Left renal cortex interstitium (tissue), 4 donors: ENCODE measurements at places on chromosomes 3 and 15.

DNA sequence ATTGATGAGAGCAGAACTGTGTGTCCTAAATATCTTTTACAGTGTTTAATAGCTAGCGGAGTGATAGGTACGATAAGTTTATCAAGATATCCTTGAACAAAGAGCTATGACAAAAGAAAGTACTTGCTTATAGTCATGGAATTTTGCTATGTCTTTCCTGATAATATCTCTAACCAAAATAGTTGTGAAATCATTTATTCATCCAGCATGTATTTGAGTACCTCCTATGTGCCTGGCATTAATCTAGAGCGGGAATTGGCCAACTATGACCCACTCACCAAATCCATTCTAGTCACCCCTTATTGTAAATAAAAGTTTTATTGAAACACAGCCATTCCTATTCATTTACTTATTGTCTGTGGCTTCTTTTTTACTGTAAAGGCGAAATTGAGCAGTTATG, 46.6 kb downstream of the ZFAND6 start:
- DNase-seq, result no peak

DNA sequence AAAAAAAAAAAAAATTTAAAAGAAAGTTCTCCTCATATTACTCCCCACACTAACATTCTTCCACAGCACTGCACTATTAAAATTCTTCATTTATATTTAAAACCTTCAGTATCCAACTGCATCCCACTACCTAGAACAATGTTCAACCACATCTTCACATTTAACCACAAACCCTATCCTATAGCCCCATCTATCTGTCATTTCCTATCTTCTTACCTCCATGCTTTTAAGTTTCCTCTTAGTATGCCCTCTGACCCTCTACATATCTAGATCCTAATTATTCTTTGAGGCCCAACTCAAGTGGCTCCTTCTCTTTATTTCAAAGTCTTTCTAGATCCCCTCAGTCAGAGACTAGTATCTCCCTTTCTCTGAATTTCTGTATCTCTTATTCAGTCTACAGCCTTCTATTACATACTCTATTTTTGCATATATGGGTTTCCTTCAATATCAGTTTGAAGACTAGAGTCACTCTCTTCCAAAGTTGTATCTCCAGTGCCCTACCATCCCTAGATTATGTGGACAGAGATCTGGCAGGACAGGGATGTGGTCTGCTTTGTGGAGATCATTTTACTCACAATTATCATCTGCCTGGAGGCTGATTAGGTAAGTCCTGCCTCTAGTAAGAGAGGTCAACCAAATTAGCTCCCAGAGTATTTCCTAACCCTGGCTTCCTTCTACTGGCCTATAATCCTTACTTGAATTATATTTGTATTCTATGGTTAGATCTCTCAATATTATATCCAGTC, 1.4 kb downstream of the CIAO2A start:
- no peak for DNase-seq

DNA sequence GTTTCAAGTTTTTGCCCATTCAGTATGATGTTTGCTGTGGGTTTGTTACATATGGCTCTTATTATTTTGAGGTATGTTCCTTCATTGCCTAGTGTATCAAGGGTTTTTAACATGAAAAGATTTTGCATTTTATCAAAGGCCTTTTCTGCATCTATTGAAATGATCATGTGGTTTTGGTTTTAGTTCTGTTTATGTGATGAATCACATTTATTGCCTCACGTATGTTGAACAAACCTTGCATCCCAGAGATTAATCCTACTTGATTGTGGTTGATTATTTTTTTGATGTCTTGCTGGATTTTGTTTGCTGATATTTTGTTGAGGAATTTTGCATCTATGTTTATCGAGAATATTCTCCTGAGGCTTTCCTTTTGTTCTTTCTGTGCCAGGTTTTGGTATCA, 39.4 kb downstream of the TMCO5A start:
- DNase-seq, result no peak

- DNase-seq, result no peak
Observed at GRCh38 chr3:194270627-194271459, 80.3 kb downstream of the CPN2 start.

DNA sequence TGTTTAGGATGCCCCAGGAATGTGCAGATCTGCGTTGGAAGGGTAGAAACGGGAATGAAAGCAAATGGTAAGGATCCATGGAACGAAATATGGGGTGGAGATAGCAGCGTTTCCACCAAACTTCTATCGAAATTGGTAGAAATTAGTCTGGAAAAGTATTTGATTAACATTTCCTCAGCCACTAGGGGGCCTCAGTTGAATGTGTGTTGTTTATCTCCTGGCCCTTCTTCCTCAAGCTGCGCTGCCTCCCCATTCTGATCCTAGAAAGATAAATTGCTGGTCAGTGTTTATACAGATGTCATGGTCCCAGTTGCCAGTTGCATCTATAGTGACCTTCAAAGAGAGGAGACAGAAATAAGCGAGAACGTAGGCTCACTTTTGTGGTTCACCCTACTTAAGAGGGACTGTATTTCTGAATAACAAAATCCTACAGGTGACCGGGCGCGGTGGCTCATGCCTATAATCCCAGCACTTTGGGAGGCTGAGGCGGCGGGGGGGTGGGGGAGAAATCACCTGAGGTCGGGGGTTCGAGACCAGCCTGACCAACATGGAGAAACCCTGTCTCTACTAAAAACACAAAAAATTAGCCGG, 457.1 kb downstream of the SQOR start:
- DNase-seq, result no peak

GRCh38 chr15:100842756-100843730, 36.6 kb upstream of the ALDH1A3 start:
- DNase-seq, result no peak

DNA sequence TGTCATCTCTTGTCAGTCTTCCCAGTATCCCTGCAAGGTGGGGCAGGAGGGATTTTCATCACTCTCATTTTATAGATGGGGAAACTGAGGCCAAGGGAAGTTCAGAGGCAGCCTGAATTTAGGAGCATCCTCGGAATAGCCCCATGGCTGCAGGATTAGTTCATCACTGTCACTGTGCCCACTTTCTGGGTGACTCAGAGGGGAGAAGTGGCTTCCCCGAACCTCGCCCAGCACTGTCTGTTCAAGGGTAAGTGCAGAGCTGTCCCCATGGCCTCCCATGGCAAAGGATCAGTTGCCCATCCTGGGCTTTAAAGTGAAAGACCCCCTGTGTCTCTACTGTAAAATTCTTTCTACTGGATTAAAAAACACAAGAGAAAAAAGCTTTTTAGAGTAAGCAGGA, 60.0 kb upstream of the SEC13 start:
- no peak for DNase-seq

DNA sequence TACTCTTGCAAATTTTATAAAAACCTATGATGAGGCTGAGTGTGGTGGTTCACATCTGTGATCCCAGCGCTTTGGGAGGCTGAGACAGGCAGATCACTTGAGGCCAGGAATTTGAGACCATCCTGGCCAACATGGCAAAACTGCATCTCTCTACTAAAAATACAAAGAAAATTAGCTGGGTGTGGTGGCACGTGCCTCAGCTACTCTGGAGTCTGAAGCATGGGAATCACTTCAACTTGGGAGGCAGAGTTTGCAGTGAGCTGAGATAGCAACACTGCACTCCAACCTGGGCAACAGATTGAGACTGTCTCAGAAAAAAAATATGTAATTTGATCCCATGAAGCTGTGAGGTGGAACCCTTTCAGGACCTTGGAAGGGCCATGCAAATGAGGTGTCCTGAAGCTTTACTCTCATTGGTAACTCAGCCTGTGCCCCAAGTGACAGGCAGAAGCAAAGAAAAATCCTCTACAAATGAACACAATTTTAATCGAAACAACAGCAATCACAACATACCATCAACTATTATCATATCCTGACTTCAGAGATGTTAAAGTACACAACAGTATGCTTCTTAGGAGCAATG, 84.6 kb upstream of the CDV3 start:
- DNase-seq, result no peak

DNA sequence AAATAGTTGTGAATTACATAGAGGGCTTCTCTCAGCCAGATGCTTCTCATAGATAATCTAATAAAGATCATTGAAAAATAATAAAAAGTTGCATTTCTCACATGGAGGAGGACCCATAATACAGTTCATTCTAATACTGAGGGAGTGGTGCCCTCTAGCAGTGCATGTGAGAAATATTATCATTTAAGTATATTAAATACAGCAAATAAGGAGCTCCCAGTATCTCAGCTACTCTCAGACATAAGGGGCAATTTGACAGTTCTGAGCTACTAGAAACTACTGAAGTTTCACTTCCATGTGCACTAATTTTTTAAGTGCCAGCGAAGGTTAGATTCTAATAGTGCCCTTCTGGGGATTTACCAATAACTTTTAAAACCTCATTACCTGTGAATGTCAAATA, 188.3 kb downstream of the IL5RA start:
- no peak for DNase-seq

GRCh38 chr3:47202542-47202941, 38.6 kb upstream of the SETD2 start:
- no peak for DNase-seq

DNA sequence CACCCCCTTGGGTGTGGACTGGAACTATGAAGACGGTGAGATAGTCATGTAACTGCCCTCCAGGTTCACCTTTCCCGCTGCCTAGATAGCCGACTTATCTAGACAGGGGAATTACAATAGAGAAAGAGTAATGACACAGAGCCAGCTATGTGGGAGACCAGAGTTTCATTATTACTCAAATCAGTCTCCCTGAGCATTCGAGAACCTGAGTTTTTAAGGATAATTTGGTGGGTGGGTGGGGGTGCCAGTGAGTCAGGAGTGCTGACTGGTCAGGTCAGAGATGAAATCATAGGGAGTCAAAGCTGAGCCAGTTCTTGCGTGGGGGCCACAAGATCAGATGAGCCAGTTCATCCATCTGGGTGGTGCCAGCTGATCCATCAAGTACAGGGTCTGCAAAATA, 19.7 kb upstream of the DNAJC19 start:
- no peak for DNase-seq

GRCh38 chr15:62344806-62345539, 179.9 kb upstream of the C2CD4B start:
- DNase-seq, result peak; percentile 40

DNA sequence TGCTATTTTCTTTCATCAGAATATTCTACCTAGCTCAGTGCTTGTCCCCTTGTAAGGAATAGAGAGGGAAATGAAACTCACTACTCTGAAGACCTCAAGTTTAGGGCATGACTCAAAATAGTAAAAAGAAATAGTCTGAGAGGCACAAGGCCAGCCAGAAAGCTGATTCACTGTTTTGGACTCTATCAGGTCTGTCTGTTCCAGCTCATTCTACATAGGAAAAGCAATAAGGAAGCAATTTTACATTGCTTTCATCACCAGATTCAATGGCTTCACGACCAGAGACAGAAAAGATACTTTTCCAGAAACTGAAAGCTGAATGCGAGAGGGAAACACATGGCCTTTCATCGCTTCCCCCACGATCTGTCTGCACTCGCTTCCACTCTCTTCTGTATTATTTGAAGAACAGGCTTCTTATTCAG, 276.0 kb downstream of the GBE1 start:
- no peak for DNase-seq

- DNase-seq, result no peak
Observed at GRCh38 chr3:16448639-16449070, 64.8 kb downstream of the RFTN1 start.

GRCh38 chr15:98835876-98836275, 171.7 kb downstream of the PGPEP1L start:
- DNase-seq, result no peak

- no peak for DNase-seq
Observed at GRCh38 chr15:81666839-81667238, 292.8 kb upstream of the TMC3 start.

DNA sequence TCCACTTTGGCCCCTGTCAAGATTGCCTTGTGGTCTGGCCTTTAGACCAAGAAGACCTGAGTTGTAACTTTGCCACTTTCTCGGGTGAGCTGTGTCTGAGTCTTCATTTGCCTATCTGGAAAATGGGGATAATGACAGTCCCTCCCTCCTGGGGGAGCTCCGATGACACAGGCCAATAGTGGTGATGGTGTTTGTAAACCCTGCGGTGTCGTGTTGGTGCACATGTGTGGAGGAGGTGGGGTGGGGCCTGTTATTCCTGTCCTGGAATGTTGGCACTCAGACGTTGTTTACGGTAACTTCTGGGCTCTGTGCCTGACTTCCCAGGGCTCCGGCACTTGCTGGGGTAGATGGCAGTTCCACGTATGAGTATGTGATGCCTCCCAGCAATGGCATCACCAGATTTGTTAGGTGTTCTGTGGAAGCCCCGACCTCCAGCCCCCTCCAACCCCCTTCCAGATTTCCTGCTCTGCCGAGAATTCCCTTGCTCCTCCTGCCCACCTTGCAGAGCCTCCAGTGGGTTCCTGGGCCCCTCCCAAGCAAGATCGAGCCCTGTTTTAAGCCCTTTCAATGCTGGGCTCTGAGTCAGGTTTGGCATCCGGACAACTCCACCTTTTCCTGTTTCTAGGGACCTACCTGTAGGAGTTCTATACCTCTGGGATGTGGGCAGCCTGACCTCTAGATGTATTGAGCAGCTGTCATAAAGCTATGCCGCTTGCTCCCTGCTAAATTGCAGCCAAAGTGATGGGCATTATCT, 31.4 kb downstream of the HRH1 start:
- no peak for DNase-seq

DNA sequence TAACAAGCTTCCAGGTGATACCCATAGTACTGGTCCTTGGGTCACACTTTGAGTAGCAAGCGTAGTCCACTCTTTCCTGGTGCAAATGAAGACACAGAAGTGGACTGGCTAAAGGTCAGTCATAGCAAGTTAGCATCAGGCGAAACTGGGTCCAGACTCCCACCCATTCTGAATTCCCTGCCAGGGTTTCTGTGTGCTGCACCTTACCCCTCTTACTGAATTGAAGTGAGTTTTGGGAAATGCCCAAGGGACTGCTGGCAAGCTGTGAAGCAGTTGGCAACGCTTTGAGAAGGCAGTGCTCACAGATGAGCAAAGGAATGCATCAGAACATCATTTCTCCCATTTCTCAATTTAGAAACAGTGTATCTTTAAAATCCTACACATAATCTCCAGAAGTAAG, 1.8 kb upstream of the LSG1 start:
- DNase-seq, result no peak

- DNase-seq, result no peak
Observed at GRCh38 chr3:109057056-109057455, 60.9 kb downstream of the MORC1 start.

DNA sequence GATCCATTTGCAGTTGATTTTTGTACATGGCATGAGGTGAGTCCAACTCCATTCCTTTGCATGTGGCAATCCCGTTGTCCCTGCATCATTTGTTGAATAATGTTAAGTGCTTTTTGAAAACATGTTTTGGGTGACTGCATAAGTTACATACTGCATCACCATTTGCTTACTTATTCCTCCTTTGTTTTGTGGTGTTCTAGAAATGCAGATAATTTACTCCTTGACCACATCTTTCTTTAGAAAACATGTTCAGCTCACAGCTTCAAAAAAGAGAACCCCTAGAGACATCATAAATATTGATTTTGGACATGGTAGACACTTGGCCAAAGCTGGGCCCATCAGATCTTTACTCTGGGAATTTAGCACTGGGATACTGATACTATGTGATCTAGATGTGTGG, 135.3 kb upstream of the DAZL start:
- no peak for DNase-seq

GRCh38 chr3:183539811-183540210, 15.7 kb downstream of the KLHL6 start:
- DNase-seq, result no peak

- no peak for DNase-seq
Observed at GRCh38 chr15:70088887-70089691, 8.6 kb downstream of the TLE3 start.

GRCh38 chr3:186790261-186790981, 7.0 kb downstream of the EIF4A2 start:
- no peak for DNase-seq
